ENCODE measurements at places on chromosomes 2 and 18. TPM values are rescaled to one million over a fixed set of nuclear protein-coding genes. Genes with fewer than 3 reads are reported as not detected.

Gene ZNF521
- total RNA-seq = 11.3 TPM

Gene C2orf66
- not detected for total RNA-seq

Gene FAM110C
- total RNA-seq = not detected

Gene CDH2
- total RNA-seq = 89.2 TPM

Gene PDE1A
- 1.7 TPM for total RNA-seq

Gene PXDN
- total RNA-seq = 372 TPM

Gene APLF
- 6.4 TPM for total RNA-seq

Gene NPPC
- not detected for total RNA-seq

Data from fibroblast of villous mesenchyme (primary cell).